Bronchial epithelial cell (primary cell): ENCODE measurements at places on chromosomes 1 and 21. TPM values are rescaled to one million over a fixed set of nuclear protein-coding genes. Genes with fewer than 3 reads are reported as not detected.

DNA sequence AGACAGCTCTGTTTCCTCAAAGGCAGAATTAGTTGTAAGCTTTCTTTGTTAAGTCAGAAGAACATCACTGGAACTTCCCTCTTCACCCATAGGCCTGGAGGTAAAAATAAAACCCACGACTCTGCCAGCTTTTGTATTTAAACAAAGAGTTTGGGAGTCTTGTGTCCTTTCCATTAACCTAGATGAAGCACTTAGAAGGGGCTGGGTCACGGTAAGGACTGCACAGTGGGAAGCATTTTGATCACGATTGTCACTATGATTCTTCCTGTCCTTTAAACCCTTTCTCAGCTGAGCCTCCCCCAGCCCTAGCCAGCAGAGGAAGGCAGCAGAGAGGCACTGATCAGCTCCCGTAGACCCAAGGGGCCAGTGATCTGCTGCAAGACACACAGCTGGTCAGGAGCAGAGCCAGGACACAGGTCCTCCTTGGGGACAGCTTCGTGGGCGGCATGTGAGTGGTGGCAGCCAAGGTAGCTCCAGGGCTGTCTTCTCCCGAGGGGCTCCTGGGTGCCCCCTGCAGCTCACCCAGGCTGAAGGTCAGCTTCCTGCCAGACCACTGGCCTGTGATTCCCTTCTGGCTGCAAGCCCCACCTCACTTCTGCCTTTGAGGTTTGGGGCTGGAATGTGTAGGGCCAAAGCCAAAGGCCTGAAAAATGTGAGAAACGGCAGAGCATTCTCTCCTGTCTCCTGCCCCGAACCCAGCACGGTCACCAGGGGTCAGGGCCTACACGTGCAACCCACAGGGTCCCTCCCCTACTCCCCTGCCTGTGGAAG is 4.0 kb upstream of the LAPTM5 start:
- no peak for DNase-seq

- DNase-seq = no peak
These were observed 376.7 kb downstream of the VAV3 start for GRCh38 chr1:107588321-107588720.

- no peak for DNase-seq
These were observed 47.9 kb upstream of the C1orf115 start for GRCh38 chr1:220642285-220642684.

Gene DRAXIN
- not detected in 2 replicates for total RNA-seq
